ENCODE measurements at places on chromosomes 4 and X.

- no peak for DNase-seq
Measured at GRCh38 chr4:17670423-17670822, 56.0 kb downstream of the MED28 start.

GRCh38 chr4:165922747-165923146, 49.7 kb downstream of the TLL1 start:
- DNase-seq = no peak

DNA sequence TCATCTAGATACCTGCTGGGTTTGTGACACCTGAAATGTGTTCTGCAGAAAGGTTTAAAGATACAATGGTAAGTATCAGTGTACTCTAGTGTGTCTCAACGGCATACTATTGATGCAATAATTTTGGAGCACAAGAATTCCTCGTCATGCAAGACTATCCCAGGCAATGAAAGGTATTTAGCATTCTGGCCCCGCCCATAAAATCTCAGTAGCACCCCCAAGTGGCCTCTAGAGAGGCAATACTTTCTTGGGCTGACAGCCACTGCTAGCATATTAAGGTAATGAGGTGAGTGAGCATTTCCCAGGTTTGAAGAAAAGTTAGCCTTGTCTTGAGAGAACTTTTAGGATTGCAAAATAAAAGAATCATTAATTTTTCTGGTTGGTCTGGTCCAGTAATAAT, 24.0 kb downstream of the TAB3 start:
- DNase-seq = no peak

- no peak for DNase-seq
Measured at GRCh38 chr4:105560421-105560848, 8.0 kb downstream of the ARHGEF38 start.

- DNase-seq = no peak
Measured at GRCh38 chrX:147693511-147693910, 218.2 kb upstream of the FMR1 start.
